ENCODE measurements at places on chromosomes 2 and 18.

DNA sequence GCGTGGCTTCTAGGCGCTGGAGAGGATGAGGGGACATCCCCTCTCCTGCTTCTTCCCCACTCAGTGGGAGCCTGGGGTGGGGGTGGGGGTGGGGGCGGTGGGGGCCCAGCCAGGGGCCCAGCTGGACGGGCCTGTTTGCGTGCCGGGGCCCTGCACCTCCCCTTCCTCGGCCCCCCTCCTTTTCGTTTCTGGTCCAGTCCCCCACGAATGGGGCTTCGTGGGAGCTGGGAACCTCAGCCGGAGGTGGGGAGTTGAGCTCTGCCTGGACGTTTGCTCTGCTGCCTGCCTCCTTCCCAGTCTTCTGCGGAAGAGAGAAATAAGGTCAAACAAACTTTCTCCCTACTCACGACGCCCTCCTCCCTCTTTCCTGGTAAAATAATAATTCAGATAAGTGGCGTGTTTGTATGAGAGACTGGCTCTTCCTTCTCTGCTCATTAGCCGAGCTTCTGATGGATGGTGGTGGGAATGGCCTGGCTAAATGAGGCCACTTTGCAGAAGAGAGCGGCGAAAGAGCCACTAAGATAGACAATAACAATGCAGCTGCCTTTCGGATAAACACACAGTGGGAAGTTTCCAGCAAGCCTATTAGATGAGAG is 782 bp downstream of the MTA3 start:
- DNase-seq = no peak

GRCh38 chr18:79916546-79917168 is 34.8 kb downstream of the SLC66A2 start:
- no peak for DNase-seq

GRCh38 chr2:27710640-27711430 is 47.1 kb downstream of the SLC4A1AP start:
- DNase-seq = no peak

DNA sequence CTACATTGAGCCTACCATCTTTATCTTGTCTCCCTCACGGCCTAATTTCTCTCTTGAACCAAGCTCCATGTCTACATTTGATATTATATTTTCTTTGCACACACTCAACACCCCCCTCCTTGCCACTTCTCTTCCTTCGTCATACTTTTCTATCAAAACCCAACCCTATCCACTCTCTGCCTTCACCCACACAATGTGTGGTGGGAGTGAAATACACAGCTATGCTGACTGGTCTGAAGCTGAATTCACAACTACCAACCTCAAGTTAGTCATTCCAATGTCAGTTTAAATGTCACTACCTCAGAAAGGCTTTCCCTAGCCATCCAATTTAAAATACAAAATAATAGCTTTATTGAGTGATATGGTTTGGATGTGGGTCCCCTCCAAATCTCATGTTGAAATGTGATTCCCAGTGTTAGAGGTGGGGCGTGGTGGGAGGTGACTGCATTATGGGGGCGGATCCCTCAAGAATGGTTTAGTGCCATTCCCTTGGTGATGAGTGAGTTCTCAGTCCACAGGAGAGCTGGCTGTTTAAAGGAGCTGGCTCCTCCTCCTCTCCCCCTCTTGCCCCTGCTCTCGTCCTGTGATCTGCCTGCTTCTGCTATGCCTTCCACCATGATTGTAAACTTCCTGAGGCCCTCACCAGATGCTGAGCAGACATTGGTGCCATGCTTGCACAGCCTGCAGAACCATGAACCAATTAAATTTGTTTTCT is 112.1 kb downstream of the DTNB start:
- DNase-seq = no peak

Measured in activated T-helper 1 cell treated with anti-CD3 and anti-CD28 coated beads, Interleukin-12 subunit alpha, Interleukin-12 subunit beta, Interleukin-2, Interleukin-4 antibody, amounts not matched to agents 30 ng/mL and 10 ng/mL and 1 ng/mL, durations not matched to agents 14 hours and 24 hours and 36 hours (primary cell).